ENCODE measurements at places on chromosomes 3 and 15.

GRCh38 chr15:38320181-38320580 lies 67.5 kb downstream of the SPRED1 start:
- no peak for DNase-seq

- no peak for DNase-seq
These were observed 112.4 kb downstream of the ABI3BP start for GRCh38 chr3:100880845-100881244.

GRCh38 chr15:56640127-56640526 lies 93.2 kb downstream of the ZNF280D start:
- DNase-seq: no peak

DNA sequence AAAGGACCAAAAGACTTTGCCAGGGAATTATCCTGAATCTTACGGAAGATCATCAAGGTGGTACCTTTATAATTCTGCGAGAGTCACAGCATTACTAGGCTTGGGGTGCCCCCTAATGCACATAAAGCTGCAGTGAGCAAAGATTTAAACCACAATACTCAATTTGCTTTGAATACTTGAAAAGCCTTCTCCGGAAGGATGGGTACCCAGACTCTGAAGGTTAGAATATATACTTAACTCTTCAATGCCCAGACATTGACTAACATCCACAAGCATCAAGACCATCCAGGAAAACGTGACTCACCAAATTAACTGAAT lies 117.8 kb upstream of the KCNH8 start:
- DNase-seq: no peak

DNA sequence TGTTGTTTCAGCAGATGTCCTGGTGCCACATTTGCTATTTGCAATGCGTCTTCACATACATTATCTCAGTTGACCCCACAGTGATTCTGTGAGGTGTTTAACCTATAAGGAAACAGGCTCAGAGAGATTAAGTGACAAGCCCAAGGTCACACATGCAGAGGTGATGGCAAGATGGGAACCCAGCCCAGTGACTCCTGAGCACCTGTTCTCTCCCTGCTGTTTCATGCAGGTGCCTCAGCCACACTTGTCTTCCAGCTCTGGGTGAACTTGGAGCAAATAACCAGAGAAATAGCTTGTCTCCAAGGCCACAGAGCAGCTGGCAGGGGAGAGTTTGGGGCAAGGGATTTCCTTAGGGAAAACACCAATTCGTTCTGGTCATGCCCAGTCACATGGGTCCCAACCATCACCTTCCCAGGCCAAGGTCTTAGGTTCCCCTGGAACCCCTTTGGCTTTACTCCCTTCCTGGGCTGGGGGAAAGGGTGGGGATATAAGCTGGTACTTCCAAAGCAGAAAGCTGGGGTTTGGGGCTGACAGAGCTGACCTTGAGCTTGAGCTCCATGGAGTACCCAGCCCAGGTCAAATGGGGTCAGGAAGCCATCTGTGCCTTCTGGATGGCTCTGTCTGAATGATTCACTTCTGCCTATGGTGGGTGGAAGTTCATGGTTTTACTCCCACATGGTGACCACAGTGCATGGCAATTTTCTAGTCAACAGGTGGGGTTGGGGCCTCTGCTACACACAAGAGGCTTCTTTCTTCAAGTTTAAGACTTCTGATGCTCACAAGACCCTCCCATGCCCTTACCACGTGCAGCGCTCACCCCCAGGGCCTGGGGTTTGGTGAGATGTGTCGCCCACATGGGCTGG lies 22.4 kb downstream of the LIPC start:
- no peak for DNase-seq

GRCh38 chr15:99943466-99943865 lies 210.2 kb upstream of the LYSMD4 start:
- no peak for DNase-seq

- no peak for DNase-seq
These were observed 13.2 kb upstream of the ATP2B2 start for GRCh38 chr3:10518506-10519150.

DNA sequence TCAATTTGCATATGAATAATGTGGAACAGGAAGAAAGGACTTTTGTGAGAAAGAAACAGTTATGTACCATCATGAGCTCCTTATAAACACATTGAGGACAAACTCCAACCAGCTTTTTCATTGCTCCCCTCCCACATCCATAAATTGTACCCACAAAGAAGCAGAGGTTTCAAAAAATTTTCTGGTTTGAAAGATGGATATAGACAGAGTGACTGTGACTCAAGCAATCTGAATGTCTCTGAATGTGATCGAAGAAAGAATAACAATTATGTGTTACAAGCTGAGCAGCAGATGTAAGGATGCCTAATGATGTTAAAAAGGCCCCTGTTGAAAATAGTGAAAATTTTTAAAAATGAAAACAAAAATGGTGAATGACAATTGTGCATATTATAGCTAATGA lies 127.4 kb downstream of the TFG start:
- no peak for DNase-seq

DNA sequence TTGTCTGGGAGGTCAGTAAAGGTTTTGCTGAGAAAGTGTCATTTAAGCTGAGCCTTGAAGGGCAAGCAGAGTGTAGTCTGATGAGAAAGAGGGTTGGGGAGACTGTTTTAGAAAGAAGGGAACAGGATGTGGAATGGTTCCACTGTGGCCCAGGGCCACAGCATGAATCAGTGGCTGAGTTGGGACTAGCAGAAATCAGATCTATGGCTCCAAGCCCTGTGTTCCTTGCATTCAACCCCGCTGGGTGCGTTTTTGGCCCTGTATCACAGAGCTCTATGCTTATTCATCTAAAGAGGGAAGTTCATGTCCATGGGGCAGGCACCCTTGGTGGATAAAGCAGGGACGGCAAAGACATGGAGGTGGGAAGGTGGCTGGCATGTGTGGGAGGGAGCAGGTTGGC lies 151.3 kb downstream of the CACNA1D start:
- DNase-seq: no peak

GRCh38 chr3:174958671-174959328 lies 99.7 kb downstream of the NAALADL2 start:
- no peak for DNase-seq

DNA sequence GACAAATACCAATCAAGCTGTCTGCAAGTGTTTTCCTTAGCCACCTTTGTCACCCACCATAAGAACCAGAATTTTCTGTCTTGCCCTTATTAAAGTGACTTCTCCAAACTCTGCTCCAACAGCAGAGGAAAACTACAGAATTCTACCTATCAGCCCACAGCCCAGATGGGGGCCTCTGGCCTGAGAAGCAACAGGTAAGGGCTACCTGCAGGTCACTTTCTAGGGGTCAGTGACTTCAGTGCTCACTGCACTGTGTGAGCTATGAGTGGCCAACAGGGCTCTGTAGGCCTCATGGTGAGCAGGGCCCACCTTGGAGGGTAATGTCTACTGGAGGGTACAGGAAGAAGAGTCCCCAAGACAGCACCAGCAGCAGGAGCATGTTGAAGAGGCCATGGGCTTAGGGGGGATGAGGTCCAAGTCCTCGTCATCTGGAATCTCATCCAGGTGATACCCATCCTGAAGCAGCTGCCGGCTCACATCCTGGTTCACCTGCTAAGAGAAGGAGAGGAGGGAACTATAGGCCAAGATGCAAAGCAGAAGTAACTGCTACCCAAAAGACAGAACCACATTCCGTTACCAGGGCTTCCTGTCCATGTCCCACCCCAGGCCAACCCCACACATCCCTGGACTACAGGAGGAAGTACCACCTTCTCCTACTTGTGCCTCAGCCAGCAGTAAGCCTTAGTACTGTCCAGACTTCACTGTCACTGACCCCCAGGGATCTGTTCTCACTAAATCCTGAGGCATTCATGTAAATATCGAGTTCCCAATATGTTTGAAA lies 4.2 kb downstream of the FAM219B start:
- DNase-seq: no peak

- no peak for DNase-seq
These were observed 72.0 kb upstream of the MAP4 start for GRCh38 chr3:48088056-48088748.

GRCh38 chr3:40302784-40303183 lies 6.7 kb upstream of the EIF1B start:
- DNase-seq: no peak

- DNase-seq: no peak
These were observed 17.2 kb downstream of the TSPAN3 start for GRCh38 chr15:77053709-77054108.

DNA sequence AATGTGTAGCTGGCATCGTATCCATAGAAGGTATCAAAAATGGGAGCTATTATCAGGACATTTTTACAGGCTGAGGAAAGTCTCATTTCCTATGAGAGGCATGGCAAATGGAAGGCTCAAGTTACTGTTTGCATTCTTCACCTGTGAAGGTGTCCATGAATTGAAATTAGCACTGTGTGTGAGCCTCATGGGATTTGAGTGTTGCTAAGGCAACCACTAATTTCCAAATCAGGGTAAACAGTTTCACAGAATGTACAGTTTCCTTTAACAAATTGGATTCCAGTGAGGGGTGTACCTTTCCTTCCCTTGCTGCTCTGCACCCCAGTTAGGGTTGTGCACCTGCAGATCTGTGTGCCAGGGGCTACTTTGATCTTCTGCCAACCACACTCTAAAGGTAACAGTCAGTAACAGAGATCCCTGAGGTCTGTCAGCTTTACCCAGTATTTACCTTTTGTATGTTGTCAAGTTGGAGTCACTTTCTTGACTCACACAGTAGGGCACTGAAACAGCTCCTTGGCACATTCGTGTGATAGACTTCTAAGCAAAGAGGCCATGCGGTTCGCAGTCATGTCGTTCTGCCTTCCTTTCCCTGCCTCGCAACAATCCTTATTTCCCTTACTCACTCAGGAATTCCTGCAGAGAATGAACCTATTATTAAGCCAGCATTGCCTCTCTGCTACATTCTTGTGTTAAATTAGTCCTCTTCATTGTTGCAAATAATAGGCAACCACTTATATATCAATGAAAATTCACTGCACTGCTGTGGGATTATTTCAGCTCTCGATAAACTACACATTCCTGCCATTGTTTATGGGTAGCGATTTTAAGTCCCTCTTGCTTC lies 129.8 kb upstream of the GBE1 start:
- DNase-seq: peak; percentile 2

GRCh38 chr15:42215913-42216829 lies 8.1 kb upstream of the VPS39 start:
- no peak for DNase-seq

- DNase-seq: no peak
These were observed 60.6 kb downstream of the GRIP2 start for GRCh38 chr3:14479591-14479990.

DNA sequence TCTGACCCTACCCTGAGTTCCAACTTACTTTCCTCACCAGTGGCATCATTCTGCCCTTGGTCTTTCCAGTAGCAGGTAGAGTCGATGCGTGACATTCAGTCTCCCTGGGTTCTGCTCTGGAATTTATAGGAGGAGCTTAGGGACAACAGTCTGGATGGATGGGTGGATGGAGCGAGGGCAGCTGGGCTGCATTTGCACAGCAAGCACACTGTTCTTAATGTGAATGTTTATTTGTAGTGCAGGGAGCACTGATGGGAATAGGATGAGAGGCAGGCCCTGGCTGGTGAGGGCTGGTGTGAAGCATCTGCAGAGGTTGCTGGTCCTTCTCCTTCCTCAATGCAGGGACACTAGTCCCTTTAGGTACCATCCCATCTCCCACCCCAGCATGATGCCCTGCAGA lies 176.2 kb downstream of the EPHB1 start:
- DNase-seq: no peak

DNA sequence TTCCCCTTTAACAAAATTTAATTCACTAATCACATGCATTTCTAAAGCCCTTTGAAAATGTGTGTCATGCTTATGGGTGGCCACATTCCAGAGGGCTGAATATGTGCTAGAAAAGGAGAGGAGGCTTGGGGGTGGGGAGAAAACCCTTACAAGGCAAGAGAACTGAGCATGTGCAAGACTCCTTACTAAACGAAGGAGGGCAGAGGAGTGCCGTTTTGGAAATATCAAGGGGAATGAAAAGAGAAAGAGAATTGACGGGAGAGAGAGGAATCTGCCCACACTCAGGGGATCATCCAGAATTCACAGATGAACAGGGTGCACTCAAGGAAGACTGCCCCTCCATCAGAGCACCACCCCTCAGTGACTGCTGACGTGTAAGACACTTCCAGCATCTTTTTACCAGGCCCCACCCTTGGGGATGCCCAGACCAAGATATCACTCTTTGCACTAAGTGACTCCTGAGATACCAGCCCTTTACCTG lies 37.9 kb upstream of the TSC22D2 start:
- DNase-seq: no peak

DNA sequence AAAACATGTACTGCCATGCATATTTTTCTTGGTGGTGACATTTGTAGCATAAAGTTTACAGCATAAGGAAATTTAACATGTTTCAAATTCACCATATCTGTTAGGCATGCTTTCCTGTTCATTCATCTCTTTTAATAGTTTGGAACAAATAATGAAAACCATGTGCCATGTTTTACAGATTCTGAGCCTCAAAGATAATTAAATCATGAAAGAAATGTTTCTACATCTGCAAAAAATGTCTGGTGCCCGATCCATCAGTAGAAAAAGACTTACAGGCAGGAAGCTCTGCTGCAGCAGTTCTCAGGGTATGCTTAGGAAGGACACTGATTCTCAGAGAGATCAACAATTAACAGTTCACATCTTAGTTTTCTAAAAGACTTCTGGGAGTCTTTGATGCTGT lies 316.2 kb downstream of the IL5RA start:
- DNase-seq: no peak

DNA sequence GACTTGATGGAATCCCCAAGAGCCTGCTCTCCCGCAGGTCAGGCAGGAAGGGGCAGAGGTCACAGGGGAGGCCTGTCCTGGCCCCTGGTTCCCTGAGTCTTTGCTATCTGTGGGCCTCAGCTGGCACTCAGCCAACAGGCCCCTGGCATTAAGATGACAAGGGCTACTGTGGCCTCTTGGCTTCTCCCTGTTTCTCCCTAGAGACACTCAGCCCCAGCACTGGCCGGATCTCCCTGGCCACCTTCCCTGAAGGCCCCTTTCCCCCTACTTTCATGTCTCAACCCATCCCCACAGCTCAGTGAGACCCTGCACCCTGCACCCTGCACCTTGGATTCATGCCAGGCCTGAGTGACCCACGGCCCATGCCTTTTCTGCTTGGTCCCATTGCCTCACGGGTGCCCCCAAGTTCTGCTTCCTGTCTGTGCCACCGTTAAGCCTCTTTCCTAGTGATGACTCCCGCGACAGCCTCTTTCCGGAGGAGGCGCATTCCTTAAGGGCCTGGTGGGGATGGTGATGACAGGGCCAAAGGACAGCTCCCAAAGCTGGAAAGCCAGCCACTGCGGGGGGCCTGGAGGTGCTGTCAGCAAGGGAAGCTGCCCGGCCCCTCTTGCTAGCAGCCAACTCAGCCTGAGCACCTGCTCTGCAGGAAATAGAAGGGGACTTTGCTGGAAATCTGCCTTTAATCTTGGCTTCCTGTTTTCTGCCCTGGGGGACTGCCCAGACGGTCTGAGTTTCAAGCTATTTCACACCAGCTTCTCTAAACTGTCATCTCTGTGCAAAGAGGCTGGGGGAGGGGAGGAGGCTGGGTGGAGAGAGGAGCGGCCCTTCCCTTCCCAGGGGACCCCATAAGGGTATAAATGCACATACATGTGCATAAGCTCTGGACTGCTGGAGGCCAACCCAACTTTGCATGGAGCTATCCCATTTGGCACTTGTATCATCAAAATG lies 4.8 kb upstream of the CSK start:
- DNase-seq: no peak
